ENCODE measurements at places on chromosomes 2 and 18. TPM values are rescaled to one million over a fixed set of nuclear protein-coding genes. Genes with fewer than 3 reads are reported as not detected.

SLC11A1 gene
- 0.43 TPM for total RNA-seq

ARHGEF4 gene
- 13.3 TPM for total RNA-seq

FKBP1B gene
- 50.8 TPM for total RNA-seq

DHX57 gene
- 34.9 TPM for total RNA-seq

CCBE1 gene
- total RNA-seq, result 4.4 TPM

LOXHD1 gene
- total RNA-seq, result not detected

HOXD12 gene
- total RNA-seq, result not detected

LYPD6 gene
- total RNA-seq, result 8.9 TPM

CHRNG gene
- not detected for total RNA-seq

SEMA4C gene
- 67.3 TPM for total RNA-seq

TP53I3 gene
- 29.4 TPM for total RNA-seq

KIF1A gene
- total RNA-seq, result 281 TPM

WNT10A gene
- not detected for total RNA-seq

PCARE gene
- not detected for total RNA-seq

TMEM37 gene
- total RNA-seq, result 11.0 TPM

TMEM182 gene
- total RNA-seq, result 3.1 TPM

EIF2B4 gene
- total RNA-seq, result 66.0 TPM

PARD6G gene
- 18.8 TPM for total RNA-seq

GBX2 gene
- total RNA-seq, result 0.89 TPM

HOXD4 gene
- not detected for total RNA-seq

ABCG8 gene
- not detected for total RNA-seq

LAMA3 gene
- total RNA-seq, result 5.0 TPM

KIAA2012 gene
- not detected for total RNA-seq

C2orf69 gene
- 32.0 TPM for total RNA-seq

RESP18 gene
- not detected for total RNA-seq

SERPINB4 gene
- total RNA-seq, result 0.96 TPM

SLC5A7 gene
- 0.15 TPM for total RNA-seq

LYPD6B gene
- 2.2 TPM for total RNA-seq

HOXD9 gene
- not detected for total RNA-seq

IL36G gene
- total RNA-seq, result not detected

IL1B gene
- total RNA-seq, result not detected

PLA2R1 gene
- total RNA-seq, result 2.2 TPM

MORN2 gene
- total RNA-seq, result 9.7 TPM

HOXD13 gene
- not detected for total RNA-seq

ASPRV1 gene
- 0.95 TPM for total RNA-seq

POMC gene
- total RNA-seq, result 2.2 TPM

ALLC gene
- total RNA-seq, result not detected

PDE6D gene
- 33.7 TPM for total RNA-seq

CD226 gene
- not detected for total RNA-seq

TUBA4B gene
- total RNA-seq, result not detected
